ENCODE measurements at places on chromosomes 12 and 14. TPM values are rescaled to one million over a fixed set of nuclear protein-coding genes. Genes with fewer than 3 reads are reported as not detected.

DNAH10 gene
- 1.00 TPM for total RNA-seq

C12orf54 gene
- total RNA-seq = not detected

GRCh38 chr12:77667101-77667500 is 163.6 kb upstream of the NAV3 start:
- no peak overlapping the region for H3K4me3 ChIP-seq
- no peaks in the 10 kb centered on the region for H3K27me3 ChIP-seq
- peak; percentile 93 for DNase-seq
- peak overlapping the region; percentile 72 for H3K27ac ChIP-seq

DNA sequence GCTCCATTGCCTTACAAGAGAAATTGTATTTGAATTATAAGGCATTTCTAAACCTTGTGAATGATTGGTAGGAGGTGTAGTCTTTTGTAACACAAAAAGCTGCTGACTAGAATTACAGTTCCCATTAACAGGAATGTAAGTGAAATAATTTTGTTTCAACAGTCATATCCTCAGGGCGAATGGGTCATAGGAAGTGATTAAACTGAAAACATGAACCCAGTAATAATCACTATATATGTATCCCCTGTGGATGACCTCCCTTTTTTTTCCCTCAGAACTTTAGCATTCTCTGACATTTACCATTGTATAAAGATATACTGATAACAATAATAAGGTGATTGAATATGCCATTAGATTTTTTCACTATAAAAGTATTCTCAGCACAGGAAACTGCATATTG is 312.3 kb downstream of the ATP23 start:
- H3K27ac ChIP-seq = no peak overlapping the region
- no peaks in the 10 kb centered on the region for H3K36me3 ChIP-seq

DNA sequence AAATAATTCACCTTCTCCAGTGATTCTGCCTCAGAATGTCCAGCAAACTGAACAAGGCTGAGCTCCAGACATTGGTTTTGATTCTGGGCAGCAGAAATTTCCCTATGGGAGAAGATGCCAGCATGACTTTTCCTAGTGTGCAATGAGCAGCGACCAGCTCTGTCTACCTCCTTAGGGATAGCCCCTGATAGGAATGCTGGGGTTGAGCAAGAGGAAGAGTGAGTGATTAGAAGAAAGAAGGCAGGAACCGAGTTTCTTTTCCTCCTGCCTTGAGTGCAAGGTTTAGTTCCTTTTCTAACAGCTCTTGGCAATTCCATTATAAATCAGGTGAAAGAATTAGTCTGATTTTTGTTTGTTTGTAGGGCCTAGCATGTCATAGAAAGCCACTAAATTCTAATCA is 379.0 kb downstream of the DAD1 start:
- no peak overlapping the region for H3K4me3 ChIP-seq
- no peak for DNase-seq
- no peak overlapping the region for H3K27ac ChIP-seq
- H3K27me3 ChIP-seq = no peaks in the 10 kb centered on the region
- no peaks in the 10 kb centered on the region for H3K36me3 ChIP-seq
